Heart left ventricle (tissue), 16 donors: ENCODE measurements at places on chromosomes 16 and 17. TPM values are rescaled to one million over a fixed set of nuclear protein-coding genes. Genes with fewer than 3 reads are reported as not detected.

GRCh38 chr16:54977211-54977610 lies 46.5 kb downstream of the IRX5 start:
- no peak overlapping the region for H3K4me3 ChIP-seq
- DNase-seq: no peak
- H3K4me1 ChIP-seq: no peaks in the 10 kb centered on the region
- no peak overlapping the region for H3K27ac ChIP-seq

DNA sequence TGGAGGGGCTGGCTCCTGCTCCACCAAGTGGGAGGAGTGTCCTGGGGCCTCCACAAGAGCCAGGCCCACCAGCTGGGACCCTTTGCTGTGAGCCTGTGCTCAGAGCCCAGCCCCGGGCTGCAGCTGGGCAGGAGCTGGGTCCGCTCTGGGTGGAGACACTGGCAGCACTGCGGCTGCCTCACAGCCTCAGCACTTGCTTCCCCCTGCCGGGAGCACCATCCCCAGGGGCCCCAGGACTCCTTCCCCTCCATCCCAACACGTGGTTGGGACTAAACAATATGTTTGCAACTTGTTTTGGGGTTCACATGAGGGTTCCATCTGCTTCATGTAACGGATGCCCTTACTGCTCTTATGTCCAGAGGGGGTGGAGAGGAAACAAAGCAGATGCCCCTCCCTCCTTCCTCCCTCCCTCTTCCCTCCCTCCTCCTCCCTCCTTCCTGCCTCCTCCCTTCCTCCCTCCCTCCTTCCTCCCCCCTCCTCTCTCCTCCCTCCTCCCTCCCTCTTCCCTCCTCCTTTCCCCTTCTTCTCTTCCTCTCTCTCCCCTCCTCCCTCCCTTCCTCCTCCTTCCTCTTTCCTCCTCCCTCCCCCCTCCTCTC lies 16.3 kb upstream of the CBFA2T3 start:
- DNase-seq: no peak
- peaks cover 22% of the 10 kb centered on the region for H3K27me3 ChIP-seq
- H3K27ac ChIP-seq: no peak overlapping the region
- H3K36me3 ChIP-seq: no peaks in the 10 kb centered on the region

DNA sequence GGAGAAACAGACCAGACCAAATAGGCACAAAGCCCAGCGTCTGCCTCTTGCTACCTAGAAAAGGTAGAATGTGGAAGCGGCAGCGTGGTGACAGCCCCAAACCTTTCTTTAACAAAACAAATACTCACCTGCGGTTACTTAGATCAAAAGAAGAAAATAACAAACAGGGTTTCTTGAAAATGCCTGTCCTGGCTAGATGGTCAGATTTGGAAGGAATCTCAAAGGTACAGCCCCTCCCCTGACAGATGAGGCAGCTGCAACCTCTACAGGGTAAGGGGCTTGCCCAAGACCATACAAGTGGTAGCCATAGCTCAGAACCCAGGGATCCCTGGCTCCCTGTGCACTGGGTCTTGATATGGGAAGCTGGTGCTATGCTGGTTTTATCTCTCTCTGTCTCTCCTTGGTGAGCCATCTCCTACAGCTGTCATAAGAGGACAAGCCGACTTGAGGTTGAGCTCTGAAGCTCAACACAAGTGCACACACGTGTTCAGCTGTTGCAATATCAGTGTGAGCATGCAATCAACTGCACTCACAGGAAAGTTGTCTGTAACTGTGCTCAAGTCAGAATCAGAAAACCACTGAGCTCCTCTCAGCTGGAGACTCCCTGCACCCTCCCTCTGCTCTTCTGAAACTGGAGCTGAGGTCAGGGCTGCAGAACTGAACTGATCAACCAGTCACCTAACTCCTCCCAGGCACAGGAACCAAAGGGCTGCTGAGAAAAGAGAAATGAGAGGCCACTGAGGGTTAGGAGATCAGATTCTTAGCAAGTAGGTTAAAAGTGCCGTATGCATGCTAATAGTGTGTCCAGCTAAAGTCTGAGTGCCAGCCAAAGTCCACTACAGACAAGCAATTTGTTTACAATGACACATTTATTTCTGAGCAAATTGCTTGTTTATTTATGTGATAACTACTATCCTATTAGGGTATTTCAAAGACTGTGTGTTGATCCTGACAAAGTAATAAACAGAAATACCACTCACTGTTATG lies 6.1 kb upstream of the RNF157 start:
- H3K4me1 ChIP-seq: no peaks in the 10 kb centered on the region
- H3K36me3 ChIP-seq: no peaks in the 10 kb centered on the region
- DNase-seq: no peak
- no peak overlapping the region for H3K27ac ChIP-seq

- no peak overlapping the region for H3K4me3 ChIP-seq
- no peaks in the 10 kb centered on the region for H3K4me1 ChIP-seq
- H3K27ac ChIP-seq: no peak overlapping the region
- no peaks in the 10 kb centered on the region for H3K36me3 ChIP-seq
- no peaks in the 10 kb centered on the region for H3K27me3 ChIP-seq
- no peak for DNase-seq
Measured at GRCh38 chr17:14330492-14330962, 29.6 kb downstream of the HS3ST3B1 start.

Gene FMNL1
- total RNA-seq: 6.4 TPM

Gene ZG16B
- not detected for total RNA-seq

GRCh38 chr16:85687651-85688471 lies 893 bp downstream of the GINS2 start:
- no peaks in the 10 kb centered on the region for H3K27me3 ChIP-seq
- no peak overlapping the region for H3K27ac ChIP-seq
- DNase-seq: no peak
- peaks cover 15% of the 10 kb centered on the region for H3K4me1 ChIP-seq

- DNase-seq: no peak
- H3K27me3 ChIP-seq: no peaks in the 10 kb centered on the region
Measured at GRCh38 chr16:46908540-46909372, 24.6 kb downstream of the GPT2 start.

Gene RDM1
- total RNA-seq: not detected

GRCh38 chr16:57016831-57017230 lies 27.5 kb downstream of the NLRC5 start:
- DNase-seq: no peak
- H3K27ac ChIP-seq: no peak overlapping the region
- H3K27me3 ChIP-seq: no peaks in the 10 kb centered on the region
- H3K4me1 ChIP-seq: peaks cover 44% of the 10 kb centered on the region

GRCh38 chr17:78535273-78536197 lies 41.7 kb downstream of the DNAH17 start:
- peaks cover 10% of the 10 kb centered on the region for H3K4me1 ChIP-seq
- H3K27ac ChIP-seq: peak overlapping the region; percentile 18
- H3K4me3 ChIP-seq: no peak overlapping the region
- DNase-seq: no peak
- H3K36me3 ChIP-seq: no peaks in the 10 kb centered on the region

DNA sequence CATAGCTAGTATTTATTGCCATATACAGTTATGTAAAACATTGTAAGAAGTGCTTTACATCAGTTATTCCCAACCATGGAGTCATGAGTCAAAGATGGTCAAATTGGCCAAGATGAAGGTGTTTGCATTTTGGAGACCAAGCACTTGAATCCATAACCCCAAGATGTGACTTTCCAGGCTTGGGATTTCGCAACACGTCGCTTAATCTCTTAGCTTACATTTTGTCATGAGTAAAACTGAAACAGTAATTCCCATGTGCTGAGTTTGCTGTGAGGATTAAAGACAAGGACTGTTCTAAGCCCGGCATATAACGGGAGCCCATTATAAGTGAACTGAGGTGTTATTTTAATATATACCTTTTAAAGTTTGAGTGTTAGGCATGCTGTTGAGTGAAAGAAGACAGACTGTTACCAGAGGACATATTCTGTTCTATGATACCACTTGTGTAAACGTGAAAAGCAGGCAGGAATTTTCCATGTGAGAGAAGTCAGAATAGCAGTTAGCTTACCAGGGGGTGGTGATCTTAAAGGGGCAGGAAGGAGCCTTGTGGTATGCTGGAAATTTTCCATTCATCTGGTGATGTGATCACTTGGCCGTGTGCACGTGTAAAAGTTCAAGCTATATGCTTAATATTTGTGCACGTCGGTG lies 484.9 kb downstream of the WWOX start:
- DNase-seq: no peak
- H3K4me3 ChIP-seq: no peak overlapping the region
- no peak overlapping the region for H3K27ac ChIP-seq
- no peaks in the 10 kb centered on the region for H3K27me3 ChIP-seq
- no peaks in the 10 kb centered on the region for H3K36me3 ChIP-seq

- no peak overlapping the region for H3K27ac ChIP-seq
- H3K4me3 ChIP-seq: no peak overlapping the region
- DNase-seq: no peak
Measured at GRCh38 chr16:79190542-79190941, 410.0 kb downstream of the MAF start.

- no peaks in the 10 kb centered on the region for H3K36me3 ChIP-seq
- H3K27ac ChIP-seq: no peak overlapping the region
- H3K4me3 ChIP-seq: no peak overlapping the region
- no peaks in the 10 kb centered on the region for H3K27me3 ChIP-seq
Measured at GRCh38 chr16:87063543-87063942, 253.6 kb downstream of the C16orf95 start.

Gene EPX
- not detected for total RNA-seq

- no peaks in the 10 kb centered on the region for H3K4me1 ChIP-seq
- H3K27me3 ChIP-seq: no peaks in the 10 kb centered on the region
- no peaks in the 10 kb centered on the region for H3K36me3 ChIP-seq
- no peak overlapping the region for H3K4me3 ChIP-seq
- H3K27ac ChIP-seq: no peak overlapping the region
Measured at GRCh38 chr17:45821147-45821546, 23.5 kb upstream of the SPPL2C start.

- no peaks in the 10 kb centered on the region for H3K36me3 ChIP-seq
- no peak for DNase-seq
- no peak overlapping the region for H3K4me3 ChIP-seq
- no peaks in the 10 kb centered on the region for H3K4me1 ChIP-seq
Measured at GRCh38 chr16:64375391-64375980, 746.4 kb downstream of the CDH11 start.

Gene SAMD14
- 0.89 TPM for total RNA-seq

DNA sequence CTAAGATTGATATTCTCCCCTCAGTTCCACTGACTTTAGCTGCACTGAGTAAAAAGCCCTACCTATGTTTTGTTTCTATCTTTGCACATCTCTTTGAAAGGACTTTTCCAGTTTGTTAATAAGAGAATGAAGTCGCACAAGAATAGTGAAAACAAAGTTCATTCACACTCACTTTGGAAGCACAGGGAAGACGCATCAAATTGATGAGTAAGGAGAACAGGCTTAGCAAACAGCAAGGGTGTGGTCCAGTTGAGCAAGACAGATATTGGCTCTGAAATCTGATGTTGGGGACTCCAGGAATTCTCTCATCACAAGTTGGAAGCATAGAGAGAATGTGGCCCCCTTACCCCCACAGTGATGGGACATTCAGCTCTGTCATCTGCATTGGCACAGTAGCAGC lies 221.3 kb downstream of the CDH11 start:
- H3K4me3 ChIP-seq: no peak overlapping the region
- no peak for DNase-seq
- H3K4me1 ChIP-seq: no peaks in the 10 kb centered on the region

DNA sequence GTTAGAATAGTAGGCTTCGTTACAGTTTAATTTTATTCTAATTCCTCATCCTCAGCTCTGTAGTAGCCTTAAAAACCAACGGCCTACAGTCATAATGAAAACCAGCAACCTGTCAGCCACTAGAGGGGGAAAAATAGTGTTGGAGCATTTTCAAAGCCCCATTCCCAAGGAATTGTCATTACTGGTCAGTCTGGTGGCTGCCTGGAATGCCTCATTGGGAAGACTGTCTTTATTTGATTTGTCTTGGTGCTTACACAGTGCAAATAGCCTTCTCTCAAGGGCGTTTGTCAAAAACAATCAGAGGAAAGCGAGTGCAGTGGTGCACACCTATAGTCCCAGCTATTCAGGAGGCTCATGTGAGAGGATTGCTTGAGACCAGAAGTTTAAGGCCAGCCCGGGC lies 4.7 kb downstream of the LPCAT2 start:
- H3K27me3 ChIP-seq: no peaks in the 10 kb centered on the region
- H3K4me1 ChIP-seq: no peaks in the 10 kb centered on the region
- DNase-seq: no peak
- no peak overlapping the region for H3K27ac ChIP-seq
- H3K36me3 ChIP-seq: no peaks in the 10 kb centered on the region

- no peak overlapping the region for H3K27ac ChIP-seq
- no peak for DNase-seq
- H3K4me3 ChIP-seq: no peak overlapping the region
- no peaks in the 10 kb centered on the region for H3K27me3 ChIP-seq
Measured at GRCh38 chr16:65480281-65481091, 358.6 kb upstream of the CDH11 start.

GRCh38 chr16:89478576-89479221 lies 11.7 kb downstream of the ANKRD11 start:
- H3K27ac ChIP-seq: no peak overlapping the region
- DNase-seq: no peak
- no peak overlapping the region for H3K4me3 ChIP-seq

Gene TRIM47
- total RNA-seq: 23.2 TPM

Gene CRHR1
- total RNA-seq: not detected

- no peaks in the 10 kb centered on the region for H3K36me3 ChIP-seq
- DNase-seq: no peak
- H3K27ac ChIP-seq: no peak overlapping the region
- H3K4me1 ChIP-seq: no peaks in the 10 kb centered on the region
- no peaks in the 10 kb centered on the region for H3K27me3 ChIP-seq
Measured at GRCh38 chr16:59274141-59274540, 540.0 kb upstream of the GOT2 start.

DNA sequence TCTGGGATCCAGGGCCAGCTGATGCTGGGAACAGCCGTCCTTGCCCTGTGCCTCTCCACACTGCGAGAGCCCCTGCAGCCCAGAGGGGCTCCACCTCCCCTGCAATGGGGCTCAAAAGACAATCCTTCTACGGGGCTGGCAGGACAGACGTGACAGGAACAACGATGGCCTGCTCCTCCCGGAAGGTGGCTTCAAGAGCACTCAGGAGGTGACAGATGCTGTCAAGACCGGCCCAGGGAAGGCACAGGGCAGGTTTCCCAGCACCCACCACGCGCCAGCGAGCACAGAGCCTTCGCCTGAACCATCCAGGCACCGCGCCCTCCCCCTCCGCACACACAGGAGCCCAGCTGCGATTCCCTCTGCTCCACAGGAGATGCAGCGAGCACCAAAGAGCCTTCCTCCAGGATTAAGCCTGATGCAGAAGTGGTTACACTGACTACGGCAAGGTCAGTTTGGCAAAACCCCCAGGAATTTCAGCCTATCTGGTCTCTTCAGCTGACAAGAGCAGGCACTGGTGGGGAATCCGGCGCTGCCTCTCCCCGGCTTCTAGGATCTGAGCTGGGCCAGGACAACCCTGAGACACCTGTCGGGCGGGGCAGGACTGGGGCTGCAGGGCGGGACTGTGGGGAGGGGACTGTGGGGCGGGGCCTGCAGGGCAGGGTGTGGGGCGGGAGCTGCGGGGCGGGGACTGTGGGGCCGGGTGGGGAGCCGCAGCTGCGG lies 103.4 kb downstream of the ZNF778 start:
- DNase-seq: peak; percentile 55
- H3K4me3 ChIP-seq: peak overlapping the region; percentile 31
- peak overlapping the region; percentile 86 for H3K27ac ChIP-seq
- peaks cover 96% of the 10 kb centered on the region for H3K4me1 ChIP-seq
- H3K36me3 ChIP-seq: no peaks in the 10 kb centered on the region

- DNase-seq: no peak
- no peaks in the 10 kb centered on the region for H3K36me3 ChIP-seq
- no peak overlapping the region for H3K27ac ChIP-seq
- peaks cover 24% of the 10 kb centered on the region for H3K27me3 ChIP-seq
Measured at GRCh38 chr16:23187341-23187740, 4.8 kb downstream of the SCNN1G start.
